Osteocyte (in vitro differentiated cells): ENCODE measurements at places on chromosomes 5 and 9. TPM values are rescaled to one million over a fixed set of nuclear protein-coding genes. Genes with fewer than 3 reads are reported as not detected.

GRCh38 chr5:137265457-137265856 is 233.7 kb downstream of the SPOCK1 start:
- H3K27ac ChIP-seq, result no peak overlapping the region
- no peak for DNase-seq
- no peak overlapping the region for H3K4me3 ChIP-seq
- peaks cover 2% of the 10 kb centered on the region for H3K27me3 ChIP-seq
- H3K36me3 ChIP-seq, result peaks cover 12% of the 10 kb centered on the region

GRCh38 chr9:15068261-15068660 is 158.0 kb upstream of the FREM1 start:
- no peak overlapping the region for H3K27ac ChIP-seq
- H3K4me3 ChIP-seq, result no peak overlapping the region
- no peak for DNase-seq
- peaks cover 42% of the 10 kb centered on the region for H3K27me3 ChIP-seq

DNA sequence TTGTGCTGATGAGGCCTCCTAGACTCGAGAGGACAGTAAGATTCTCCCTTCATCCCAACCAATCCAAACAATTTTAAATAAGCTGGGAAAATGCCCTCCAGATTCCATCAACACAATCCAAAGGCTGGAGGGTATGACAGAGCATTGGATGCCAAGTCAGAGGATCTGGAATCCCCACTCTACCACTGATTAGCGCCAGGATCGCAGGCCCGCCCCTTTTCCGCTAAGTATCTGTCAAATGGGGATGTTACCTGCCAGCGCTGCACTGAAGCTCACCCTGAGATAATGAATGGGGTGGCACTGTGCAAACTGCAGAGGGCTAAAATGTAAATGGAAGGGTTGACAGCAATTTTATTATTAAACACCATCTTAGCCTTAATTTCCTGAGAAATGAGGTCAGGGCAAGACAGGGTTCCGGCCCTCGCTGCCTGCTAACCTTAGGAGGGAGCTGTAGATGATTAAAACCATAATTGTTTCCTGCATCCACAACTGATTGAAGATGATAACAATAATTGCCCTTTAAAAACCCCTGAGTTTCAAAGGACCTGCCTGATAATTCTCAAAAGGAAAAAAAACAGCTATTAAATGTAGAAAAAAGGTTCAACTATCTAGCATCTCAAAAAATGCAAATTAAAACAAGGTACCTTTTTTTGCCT is 31.6 kb upstream of the GABBR2 start:
- no peaks in the 10 kb centered on the region for H3K27me3 ChIP-seq
- no peak overlapping the region for H3K4me3 ChIP-seq
- H3K4me1 ChIP-seq, result no peaks in the 10 kb centered on the region

DNA sequence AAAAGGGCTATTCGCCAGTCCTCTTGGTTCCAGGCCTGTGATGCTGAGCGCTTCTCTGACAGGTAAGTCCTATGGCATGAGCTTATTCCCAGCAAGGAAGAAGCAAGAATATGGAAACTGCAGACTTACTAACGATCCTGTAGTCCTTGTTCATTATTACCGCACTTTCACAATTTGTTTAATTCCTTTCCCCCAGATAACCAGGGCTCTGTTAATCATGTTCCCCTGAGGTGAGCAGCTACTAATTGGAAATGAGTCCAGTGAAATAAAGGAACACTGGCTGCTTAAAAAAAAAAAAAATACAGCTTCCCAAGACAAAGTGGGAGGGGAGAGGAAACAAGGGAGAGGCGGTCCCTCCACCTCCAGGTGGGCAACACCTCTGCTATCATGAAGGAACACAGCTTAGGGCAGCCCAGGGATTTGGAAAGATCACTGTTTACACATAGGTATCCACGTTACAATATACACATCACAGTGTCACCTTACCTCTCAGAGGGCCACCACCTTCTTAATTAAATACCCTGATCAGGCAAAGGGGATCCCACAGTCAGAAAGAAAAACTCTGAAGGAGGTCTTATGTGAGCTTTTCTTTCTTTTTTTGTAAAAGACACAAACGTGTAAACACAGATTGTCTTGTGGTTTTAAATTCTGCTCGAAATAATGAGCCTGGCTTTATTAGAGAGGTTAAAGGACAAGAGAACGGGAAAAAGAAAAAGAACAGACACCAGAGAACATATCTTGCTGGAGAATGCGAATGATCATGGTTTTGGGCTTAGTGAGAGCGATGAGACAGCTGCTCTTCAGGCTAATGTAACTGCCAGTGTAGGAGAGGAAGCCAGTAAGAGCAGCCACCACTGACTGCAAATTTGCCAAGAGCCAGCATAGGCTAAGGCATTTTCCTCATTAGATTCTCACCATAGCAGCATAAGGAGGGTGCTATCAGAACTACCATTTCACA is 258.6 kb downstream of the CRB2 start:
- DNase-seq, result peak; percentile 10
- H3K36me3 ChIP-seq, result no peaks in the 10 kb centered on the region
- no peak overlapping the region for H3K4me3 ChIP-seq
- no peaks in the 10 kb centered on the region for H3K27me3 ChIP-seq

- no peaks in the 10 kb centered on the region for H3K27me3 ChIP-seq
- DNase-seq, result no peak
- peaks cover 30% of the 10 kb centered on the region for H3K4me1 ChIP-seq
- peak overlapping the region; percentile 98 for H3K27ac ChIP-seq
Observed at GRCh38 chr5:79612667-79613198, 492 bp downstream of the TENT2 start.

DNA sequence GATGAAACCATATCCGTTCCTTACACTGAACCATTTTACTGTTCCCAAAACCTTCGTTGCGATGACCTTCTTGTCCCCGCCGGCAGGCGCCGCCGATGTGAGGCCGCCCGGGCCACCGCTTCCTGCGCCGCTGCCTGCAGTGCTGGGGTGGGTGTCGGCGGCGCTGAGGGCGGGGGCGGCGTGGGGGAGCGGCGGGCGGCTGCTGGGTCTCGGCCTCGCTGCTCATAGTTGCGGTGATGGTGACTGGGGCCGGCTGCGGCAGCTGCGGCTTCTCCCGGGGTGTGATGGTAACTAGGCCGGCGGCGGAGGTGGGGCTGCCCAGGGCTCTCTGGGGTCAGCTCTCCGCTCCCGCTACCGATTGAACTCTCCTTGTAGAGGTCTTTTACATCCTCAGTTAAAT is 14.1 kb upstream of the OR2S2 start:
- peaks cover 2% of the 10 kb centered on the region for H3K4me1 ChIP-seq
- DNase-seq, result no peak
- no peak overlapping the region for H3K27ac ChIP-seq

TMEM215 gene
- not detected in 2 replicates for total RNA-seq

MCIDAS gene
- total RNA-seq, result not detected in 2 replicates

RC3H2 gene
- total RNA-seq, result 74.1 and 74.4 TPM in 2 replicates
